K562 (cell line): ENCODE measurements at places on chromosomes 1 and 21. TPM values are rescaled to one million over a fixed set of nuclear protein-coding genes. Genes with fewer than 3 reads are reported as not detected.

GRCh38 chr1:194866153-194866552, 1679.7 kb upstream of the B3GALT2 start:
- H3K36me3 ChIP-seq, result no peaks in the 10 kb centered on the region
- H3K4me3 ChIP-seq, result no peak overlapping the region
- no peaks in the 10 kb centered on the region for H3K27me3 ChIP-seq
- H3K4me1 ChIP-seq, result no peaks in the 10 kb centered on the region
- H3K27ac ChIP-seq, result no peak overlapping the region

- peaks cover 3% of the 10 kb centered on the region; the same call in 1 of the 3 replicates for H3K4me1 ChIP-seq
- H3K27ac ChIP-seq, result no peak overlapping the region
- no peaks in the 10 kb centered on the region for H3K27me3 ChIP-seq
- no peak overlapping the region for H3K4me3 ChIP-seq
Observed at GRCh38 chr1:246096356-246096755, 410.7 kb downstream of the SMYD3 start.

GRCh38 chr21:33367309-33367973, 35.8 kb upstream of the IFNGR2 start:
- H3K36me3 ChIP-seq, result no peaks in the 10 kb centered on the region
- H3K4me3 ChIP-seq, result no peak overlapping the region

- H3K27ac ChIP-seq, result no peak overlapping the region
- H3K36me3 ChIP-seq, result no peaks in the 10 kb centered on the region
- no peak overlapping the region for H3K4me3 ChIP-seq
Observed at GRCh38 chr21:34924771-34925419, 124.2 kb downstream of the RUNX1 start.

Gene OR2T34
- not detected in 2 replicates for total RNA-seq

DNA sequence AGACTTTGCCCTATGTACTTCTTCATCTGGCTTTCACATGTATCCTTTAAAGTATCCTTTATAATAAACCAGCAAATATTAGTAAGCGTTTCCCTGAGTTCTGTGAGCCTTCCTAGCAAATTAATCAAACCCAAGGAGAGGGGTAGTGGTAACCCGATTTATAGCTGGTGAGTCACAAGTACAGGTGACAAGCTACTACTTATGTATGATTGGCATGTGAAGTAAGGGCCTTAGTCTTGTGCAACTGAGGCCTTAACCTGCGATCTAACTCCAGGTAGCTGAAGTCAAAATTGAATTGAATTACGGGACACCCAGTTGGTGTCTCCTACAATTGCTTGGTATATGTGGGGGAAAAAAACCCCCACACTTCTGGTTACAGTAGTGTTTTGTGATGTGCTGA, 26.0 kb downstream of the SLC16A1 start:
- H3K36me3 ChIP-seq, result peaks cover 65% of the 10 kb centered on the region
- no peak for DNase-seq
- H3K4me1 ChIP-seq, result peaks cover 10% of the 10 kb centered on the region
- no peak overlapping the region for H3K4me3 ChIP-seq
- H3K27ac ChIP-seq, result no peak overlapping the region

- H3K27ac ChIP-seq, result no peak overlapping the region
- no peak overlapping the region for H3K4me3 ChIP-seq
- H3K27me3 ChIP-seq, result peaks cover 12% of the 10 kb centered on the region
Observed at GRCh38 chr1:47751193-47751592, 246.0 kb downstream of the TRABD2B start.

Gene URB1
- 51.9 and 53.6 TPM in 2 replicates for total RNA-seq

Gene OLFML2B
- total RNA-seq, result not detected in 2 replicates

GRCh38 chr21:36790616-36791015, 91.7 kb downstream of the SIM2 start:
- H3K27me3 ChIP-seq, result no peaks in the 10 kb centered on the region
- no peaks in the 10 kb centered on the region for H3K4me1 ChIP-seq
- H3K4me3 ChIP-seq, result no peak overlapping the region

Gene LEMD1
- total RNA-seq, result 0.47 and 0.60 TPM in 2 replicates

- DNase-seq, result no peak
- H3K36me3 ChIP-seq, result no peaks in the 10 kb centered on the region
- H3K4me3 ChIP-seq, result no peak overlapping the region
- peaks cover 8% of the 10 kb centered on the region; the same call in 2 of the 3 replicates for H3K4me1 ChIP-seq
- no peak overlapping the region for H3K27ac ChIP-seq
- no peaks in the 10 kb centered on the region for H3K27me3 ChIP-seq
Observed at GRCh38 chr1:206932177-206932576, 10.4 kb upstream of the FCMR start.

Gene SLFNL1
- 0.07 TPM in 1 of 2 replicates, not detected in the other for total RNA-seq

DNA sequence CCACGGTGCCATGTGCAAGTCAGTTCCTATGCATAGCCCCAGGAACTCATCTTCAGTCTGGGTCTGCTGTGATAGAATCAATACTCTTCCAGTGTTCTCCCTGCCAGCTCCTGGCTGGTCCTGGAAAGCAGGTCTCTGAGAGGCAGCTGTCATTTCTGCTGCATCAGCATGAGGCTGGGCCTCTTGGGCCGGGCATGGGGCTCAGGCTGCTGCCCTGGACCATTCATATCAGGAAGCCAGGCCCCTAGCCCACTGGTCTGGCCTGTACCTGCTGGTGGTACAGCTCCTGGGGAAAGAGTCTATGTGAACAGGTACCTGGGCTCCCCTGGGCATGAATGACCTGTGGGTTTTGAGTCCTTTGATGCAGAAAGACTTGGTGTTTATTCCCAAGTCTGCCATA, 173.6 kb upstream of the CSF3R start:
- H3K4me1 ChIP-seq, result no peaks in the 10 kb centered on the region
- no peaks in the 10 kb centered on the region for H3K36me3 ChIP-seq
- no peak overlapping the region for H3K4me3 ChIP-seq
- no peak overlapping the region for H3K27ac ChIP-seq
- no peaks in the 10 kb centered on the region; the same call in 2 of the 3 replicates for H3K27me3 ChIP-seq

Gene WNT2B
- 0.02 and 0.04 TPM in 2 replicates for total RNA-seq

Gene CCDC27
- total RNA-seq, result not detected in 2 replicates

DNA sequence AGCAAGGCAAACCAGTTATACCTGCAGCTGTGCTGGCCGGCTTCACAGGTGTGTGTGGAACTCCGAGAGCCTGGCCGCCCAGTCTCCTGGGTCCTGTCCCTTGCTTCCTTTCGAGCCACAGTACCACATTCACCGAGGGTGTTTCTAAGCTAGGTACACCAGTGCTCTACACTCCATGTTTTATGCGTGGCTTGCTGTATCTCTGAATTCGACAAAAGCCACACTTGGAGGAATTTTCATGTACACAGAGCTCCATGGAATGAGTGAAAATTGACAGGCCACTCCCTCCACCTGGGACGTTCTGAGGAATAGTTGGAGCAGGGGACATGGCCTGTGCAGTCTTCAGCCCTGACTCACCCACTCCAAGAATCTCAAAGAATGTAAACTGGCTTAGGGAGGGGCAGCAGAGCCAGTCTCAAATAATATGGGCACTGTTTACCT, 14.0 kb downstream of the ETS2 start:
- H3K4me1 ChIP-seq, result no peaks in the 10 kb centered on the region
- DNase-seq, result no peak
- no peaks in the 10 kb centered on the region for H3K27me3 ChIP-seq

- H3K4me3 ChIP-seq, result no peak overlapping the region
- no peaks in the 10 kb centered on the region for H3K36me3 ChIP-seq
- H3K4me1 ChIP-seq, result peaks cover 6% of the 10 kb centered on the region; the same call in 2 of the 3 replicates
- DNase-seq, result no peak
Observed at GRCh38 chr1:230820568-230820967, 47.8 kb downstream of the C1orf198 start.

GRCh38 chr1:201495551-201496295, 11.2 kb downstream of the CSRP1 start:
- H3K27ac ChIP-seq, result no peak overlapping the region
- DNase-seq, result no peak
- no peaks in the 10 kb centered on the region for H3K27me3 ChIP-seq
- no peak overlapping the region for H3K4me3 ChIP-seq
- H3K36me3 ChIP-seq, result no peaks in the 10 kb centered on the region

Gene CD34
- total RNA-seq, result 0.13 TPM in 1 of 2 replicates, not detected in the other

Gene GJC2
- 0.62 and 0.69 TPM in 2 replicates for total RNA-seq

Gene TMEM61
- not detected in 2 replicates for total RNA-seq

Gene KRTAP7-1
- total RNA-seq, result not detected in 2 replicates

Gene ARHGAP30
- 0.35 and 0.42 TPM in 2 replicates for total RNA-seq

DNA sequence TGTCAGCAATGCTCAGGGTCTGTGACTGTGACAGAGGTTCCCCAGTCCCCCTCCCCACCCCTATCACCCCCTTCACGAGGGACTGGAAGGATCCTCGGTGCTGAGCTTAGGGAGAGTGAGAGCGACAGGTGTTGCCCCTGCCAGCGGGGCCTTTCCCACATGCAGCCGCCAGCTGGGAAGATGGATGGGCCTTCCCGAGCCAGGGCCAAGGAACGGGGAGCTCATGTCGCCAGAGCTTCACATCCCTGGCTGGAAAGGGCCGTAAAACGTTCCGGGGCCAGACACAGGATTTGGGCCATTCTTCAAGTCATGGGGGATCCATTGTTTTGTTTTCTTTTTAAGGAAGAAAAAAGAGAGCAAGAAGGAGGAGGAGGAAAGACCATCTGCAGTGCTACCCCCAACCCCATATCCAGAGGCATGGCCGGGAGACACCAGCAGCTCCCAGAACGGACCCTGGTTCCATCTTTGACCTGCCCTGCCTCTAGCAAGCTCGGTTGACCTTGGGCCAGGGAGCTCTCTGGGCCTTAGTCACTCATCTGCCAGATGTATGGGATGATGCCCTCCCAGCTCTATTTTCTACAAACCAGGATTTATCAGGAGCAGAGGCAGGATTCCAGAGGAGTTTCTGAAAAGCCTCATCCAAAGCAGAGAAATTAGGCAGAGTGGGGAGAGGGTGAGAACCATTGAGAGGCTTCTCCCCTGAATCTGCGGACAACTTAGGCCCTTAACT, 54.1 kb downstream of the TAS1R2 start:
- H3K27me3 ChIP-seq, result no peaks in the 10 kb centered on the region
- H3K4me1 ChIP-seq, result peaks cover 31% of the 10 kb centered on the region
- H3K4me3 ChIP-seq, result no peak overlapping the region
- no peak for DNase-seq
- H3K27ac ChIP-seq, result no peak overlapping the region

Gene CLCA4
- not detected in 2 replicates for total RNA-seq

Gene S100A5
- not detected in 2 replicates for total RNA-seq

DNA sequence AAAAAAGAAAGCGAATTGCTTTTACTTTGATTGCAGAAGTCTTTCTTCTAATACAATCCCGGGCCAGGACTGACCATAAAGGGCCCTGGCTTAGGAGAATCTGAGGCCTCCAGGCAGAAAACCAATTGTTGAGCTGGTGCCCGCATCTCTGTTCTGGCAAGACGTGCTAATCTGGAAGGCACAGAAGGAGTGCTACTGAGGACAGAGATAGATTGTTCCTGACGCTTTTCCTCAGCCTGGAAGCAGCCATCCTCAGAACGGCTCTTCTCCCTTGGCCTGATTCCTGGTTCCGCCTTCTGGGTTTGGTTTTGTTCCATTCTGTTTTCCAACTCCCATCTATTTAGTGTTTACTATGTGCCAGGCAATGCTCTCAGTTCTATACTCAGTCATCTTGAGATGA, 44.8 kb upstream of the SPOCD1 start:
- DNase-seq, result no peak
- H3K4me3 ChIP-seq, result no peak overlapping the region
- no peaks in the 10 kb centered on the region; the same call in 2 of the 3 replicates for H3K27me3 ChIP-seq
- no peaks in the 10 kb centered on the region for H3K36me3 ChIP-seq
- H3K27ac ChIP-seq, result no peak overlapping the region

DNA sequence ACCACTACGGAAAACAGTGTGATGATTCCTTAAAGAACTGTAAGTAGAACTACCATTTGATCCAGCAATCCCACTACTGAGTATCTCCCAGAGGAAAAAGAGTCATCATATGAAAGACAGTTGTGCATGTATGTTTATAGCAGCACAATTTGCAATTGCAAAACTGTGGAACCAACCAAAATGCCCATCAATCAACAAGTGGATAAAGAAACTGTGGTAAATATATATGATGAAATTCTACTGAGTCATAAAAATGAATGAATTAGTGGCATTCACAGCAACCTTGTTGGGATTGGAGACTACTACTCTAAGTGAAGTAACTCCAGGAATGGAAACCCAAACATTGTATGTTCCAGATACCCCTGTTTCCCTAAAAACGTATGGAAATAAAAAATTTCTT, 337.0 kb upstream of the PTBP2 start:
- no peak for DNase-seq
- no peak overlapping the region for H3K4me3 ChIP-seq
- no peaks in the 10 kb centered on the region for H3K36me3 ChIP-seq
- no peaks in the 10 kb centered on the region for H3K27me3 ChIP-seq

- no peaks in the 10 kb centered on the region for H3K27me3 ChIP-seq
- no peaks in the 10 kb centered on the region for H3K36me3 ChIP-seq
- H3K27ac ChIP-seq, result no peak overlapping the region
- DNase-seq, result no peak
- no peak overlapping the region for H3K4me3 ChIP-seq
Observed at GRCh38 chr1:50604580-50604979, 181.3 kb upstream of the DMRTA2 start.

Gene CELA2A
- 0.47 and 0.62 TPM in 2 replicates for total RNA-seq

GRCh38 chr21:45351526-45352275, 53.3 kb upstream of the COL18A1 start:
- peaks cover 50% of the 10 kb centered on the region for H3K4me1 ChIP-seq
- no peak for DNase-seq
- no peaks in the 10 kb centered on the region for H3K36me3 ChIP-seq
- no peak overlapping the region for H3K4me3 ChIP-seq
- no peak overlapping the region for H3K27ac ChIP-seq

GRCh38 chr1:39065542-39065941, 39.4 kb downstream of the NDUFS5 start:
- H3K4me1 ChIP-seq, result peaks cover 7% of the 10 kb centered on the region; the same call in 2 of the 3 replicates
- no peak for DNase-seq
- H3K4me3 ChIP-seq, result no peak overlapping the region
- no peaks in the 10 kb centered on the region for H3K27me3 ChIP-seq
- H3K27ac ChIP-seq, result no peak overlapping the region
- no peaks in the 10 kb centered on the region for H3K36me3 ChIP-seq

GRCh38 chr1:163069655-163070277, 605 bp downstream of the RGS4 start:
- H3K27ac ChIP-seq, result no peak overlapping the region
- no peaks in the 10 kb centered on the region for H3K27me3 ChIP-seq
- H3K4me3 ChIP-seq, result no peak overlapping the region
- H3K4me1 ChIP-seq, result no peaks in the 10 kb centered on the region
- no peak for DNase-seq

Gene CACHD1
- 0.04 and 0.07 TPM in 2 replicates for total RNA-seq

GRCh38 chr1:114026797-114027196, 47.5 kb downstream of the OLFML3 start:
- no peak for DNase-seq
- peaks cover 3% of the 10 kb centered on the region; the same call in 2 of the 3 replicates for H3K27me3 ChIP-seq
- no peaks in the 10 kb centered on the region for H3K4me1 ChIP-seq
- no peak overlapping the region for H3K27ac ChIP-seq
- no peaks in the 10 kb centered on the region for H3K36me3 ChIP-seq

DNA sequence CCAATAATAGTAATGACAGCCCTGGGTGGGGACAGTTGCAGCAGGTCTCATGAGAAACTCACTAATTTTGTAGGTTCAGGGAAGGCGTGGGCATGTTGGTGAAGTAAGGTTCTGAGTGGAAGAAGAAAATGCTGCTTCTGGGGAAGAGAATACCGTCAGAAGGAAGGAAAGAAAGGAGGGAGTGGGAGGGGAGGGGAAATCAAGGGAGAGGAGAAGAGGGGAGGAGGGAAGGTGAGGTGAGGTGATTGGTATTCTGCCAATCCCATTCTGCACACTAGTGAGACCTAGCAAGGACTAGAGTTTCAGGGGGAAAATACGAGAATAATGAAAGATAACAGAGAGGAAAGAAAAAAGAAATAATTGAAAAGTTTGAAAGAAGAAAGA, 32.4 kb upstream of the MGST3 start:
- H3K36me3 ChIP-seq, result no peaks in the 10 kb centered on the region
- H3K4me1 ChIP-seq, result peaks cover 9% of the 10 kb centered on the region; the same call in 2 of the 3 replicates
- peak overlapping the region; percentile 47 for H3K4me3 ChIP-seq
- 0 out of 2 replicates have a peak, but pooled peaks cover 4% of the 10 kb centered on the region for H3K27me3 ChIP-seq
